ENCODE measurements at places on chromosomes 3 and 15.
A peak's percentile ranks its signal among the peaks of the same experiment; 100 is the strongest.

GRCh38 chr15:55290528-55291057 is 980 bp upstream of the RAB27A start:
- DNase-seq: peak; percentile 89

- no peak for DNase-seq
These were observed 44.9 kb upstream of the ZNF385D start for GRCh38 chr3:21795921-21796320.

DNA sequence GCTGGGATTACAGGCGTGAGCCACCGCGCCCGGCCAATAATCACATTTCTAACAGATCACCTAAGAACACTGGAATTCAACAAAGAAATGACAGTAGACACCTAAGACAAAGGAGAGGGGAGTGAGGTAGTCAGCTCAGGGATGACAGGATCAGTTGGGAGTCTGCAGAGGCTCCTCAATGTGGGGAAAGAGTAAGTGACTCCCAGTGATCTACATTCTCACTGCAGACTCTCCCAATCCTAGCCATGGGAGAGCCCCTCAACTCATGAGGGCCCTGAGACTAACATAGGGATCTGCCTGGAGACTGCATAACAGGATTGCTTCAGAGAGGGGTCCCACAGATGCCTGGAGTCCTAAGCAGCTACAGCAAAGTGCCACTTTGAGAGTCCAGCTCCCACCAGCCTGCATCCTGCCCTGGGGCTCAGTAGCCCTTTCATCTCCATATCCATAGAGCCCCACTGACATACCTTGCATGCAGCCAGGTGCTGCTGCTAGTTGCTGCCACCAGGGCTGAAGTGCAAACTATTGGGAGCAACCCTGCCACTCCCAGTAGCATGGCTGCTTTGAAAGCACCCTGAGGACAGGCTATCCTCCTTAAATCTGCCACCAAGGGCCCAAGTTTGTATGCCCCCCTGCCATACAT is 21.8 kb upstream of the PFN2 start:
- DNase-seq: no peak

DNA sequence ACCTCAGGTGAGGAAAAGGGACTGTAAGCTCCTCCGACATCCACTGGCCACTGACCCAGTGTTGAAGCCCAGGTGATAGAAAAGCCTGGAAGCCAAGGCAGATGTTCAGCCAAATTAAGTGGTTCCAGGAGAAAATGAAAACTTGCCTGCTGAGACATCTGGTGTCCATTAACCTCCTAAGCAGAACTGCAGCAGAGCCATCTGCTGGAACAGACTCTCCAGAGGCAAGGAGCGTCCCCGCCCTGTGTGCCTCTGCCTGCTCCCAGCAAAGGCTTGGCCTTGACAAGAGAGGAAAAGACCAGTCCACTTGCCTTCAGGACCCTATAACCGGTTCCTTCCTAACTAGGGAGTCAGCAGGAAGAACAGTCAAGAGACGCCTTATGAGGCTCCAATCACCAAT is 48.2 kb downstream of the SRGAP3 start:
- peak; percentile 59 for DNase-seq

DNA sequence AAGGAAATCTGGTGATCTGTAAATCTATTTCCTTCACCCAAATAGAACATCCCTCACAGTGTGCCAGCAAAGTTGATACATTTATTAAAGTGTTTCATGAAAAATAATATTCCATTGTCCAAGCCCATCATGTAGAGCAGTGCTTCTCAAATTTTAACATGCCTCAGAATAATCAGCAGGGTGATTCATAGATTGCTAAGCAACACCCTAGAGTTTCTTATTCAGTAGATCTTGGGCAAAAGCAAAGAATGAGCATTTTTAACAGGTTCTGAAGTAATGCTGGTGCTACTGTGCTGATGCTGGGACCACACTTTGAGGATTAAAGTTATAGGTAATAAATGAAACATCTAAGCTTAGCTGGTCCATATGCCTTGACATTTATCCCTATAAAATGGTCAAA is 210.5 kb downstream of the ZIC4 start:
- no peak for DNase-seq

DNA sequence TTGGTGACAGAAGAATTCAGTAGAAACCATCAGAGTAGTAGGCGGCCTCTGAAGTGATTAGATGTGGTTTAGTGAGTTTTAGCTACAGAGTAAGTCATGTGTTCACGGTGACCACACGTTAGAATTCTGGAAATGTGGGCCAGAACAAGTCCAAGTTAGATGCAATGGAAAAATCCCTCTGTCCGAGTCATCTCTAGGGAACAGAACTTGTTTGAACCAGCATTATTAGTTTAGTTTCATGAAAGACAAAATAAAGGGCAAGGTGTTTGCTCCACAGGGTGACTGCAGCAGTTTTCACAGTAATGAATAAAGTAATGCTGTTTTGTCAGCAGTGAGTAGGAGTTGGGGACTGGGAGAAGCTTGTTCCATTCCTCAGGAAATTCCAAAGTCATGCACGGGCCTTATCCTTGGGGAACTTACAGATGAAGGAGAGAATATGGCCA is 100.2 kb downstream of the CGNL1 start:
- no peak for DNase-seq

GRCh38 chr3:23999012-23999641 is 54.0 kb downstream of the NR1D2 start:
- DNase-seq: peak; percentile 55

- no peak for DNase-seq
These were observed 50.6 kb upstream of the ZNF385D start for GRCh38 chr3:21801631-21802030.

- no peak for DNase-seq
These were observed 23.9 kb downstream of the LINGO1 start for GRCh38 chr15:77608774-77609173.

- DNase-seq: no peak
These were observed 710.8 kb downstream of the PLOD2 start for GRCh38 chr3:145450018-145450682.

DNA sequence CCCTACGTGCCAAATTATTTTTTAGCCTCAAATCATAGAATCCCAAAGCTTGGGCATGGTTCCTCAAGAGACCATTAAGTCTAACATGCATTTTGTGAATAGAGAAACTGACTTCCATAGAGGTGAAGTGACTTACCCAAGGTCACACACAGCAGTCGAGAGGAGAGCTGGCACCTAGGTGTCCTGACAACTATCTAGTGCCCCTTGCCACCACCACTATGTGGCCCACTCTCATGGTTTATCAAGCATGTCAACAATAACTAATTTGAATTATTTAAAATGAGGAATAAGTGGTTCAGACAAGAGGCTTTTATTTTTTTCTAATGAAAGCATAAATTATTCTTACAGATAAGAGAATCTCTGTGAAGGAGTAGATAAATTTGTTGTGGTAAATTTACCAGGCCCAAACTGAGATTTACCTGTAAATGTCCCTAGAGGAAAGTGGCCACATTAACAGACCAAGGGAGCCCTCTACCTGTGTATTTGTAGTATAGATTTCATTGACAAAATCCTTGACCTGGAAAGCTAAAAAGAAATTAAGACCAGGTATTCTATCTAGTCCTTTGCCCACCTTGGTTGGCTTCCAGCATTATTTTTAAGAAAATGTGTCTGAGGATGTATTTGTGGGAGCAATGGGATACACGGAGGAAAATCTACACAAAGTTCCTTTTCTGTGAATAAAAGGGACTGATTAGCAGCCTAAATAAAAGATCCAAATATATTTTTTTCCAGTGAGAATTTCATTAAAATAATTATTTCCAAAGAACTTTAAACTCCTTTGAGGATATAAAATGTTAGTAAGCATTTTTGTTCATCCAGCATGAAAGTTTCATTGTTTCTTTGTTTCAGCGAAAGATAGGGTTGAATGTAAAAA is 49.1 kb downstream of the IQCH start:
- no peak for DNase-seq

GRCh38 chr15:69469467-69470201 is 17.0 kb downstream of the RPLP1 start:
- no peak for DNase-seq

DNA sequence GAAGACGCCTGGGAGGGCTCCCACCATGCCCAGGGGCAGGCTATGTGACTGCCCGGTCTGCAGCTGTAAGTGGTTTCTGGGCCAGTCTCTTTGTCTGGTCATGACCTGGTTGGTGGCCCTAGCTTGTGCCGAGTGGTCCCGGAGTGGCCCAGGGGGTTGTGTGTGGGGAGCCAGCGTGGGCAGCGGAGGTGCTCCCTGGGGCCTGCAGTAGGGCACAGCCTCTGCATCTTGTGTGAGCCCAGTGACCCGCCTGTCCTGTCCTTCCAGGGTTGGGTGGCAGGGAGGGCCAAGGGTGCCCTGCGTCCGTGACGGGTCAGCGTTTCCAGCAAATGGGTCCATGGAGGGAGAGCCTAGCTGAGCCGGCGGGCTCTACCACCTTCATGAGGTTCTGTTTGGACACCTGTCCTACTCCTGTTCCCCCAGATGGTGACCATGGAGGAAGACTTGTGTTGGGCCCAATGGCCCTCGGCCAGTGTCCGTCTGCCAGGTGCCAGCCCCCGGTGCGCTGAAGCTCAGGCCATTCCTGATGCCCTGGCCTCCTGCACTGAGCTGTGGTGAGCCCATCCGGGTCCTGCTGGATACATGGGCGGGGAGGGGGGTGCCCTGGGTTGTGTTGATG is 215.4 kb downstream of the SNRPN start:
- DNase-seq: peak; percentile 14

DNA sequence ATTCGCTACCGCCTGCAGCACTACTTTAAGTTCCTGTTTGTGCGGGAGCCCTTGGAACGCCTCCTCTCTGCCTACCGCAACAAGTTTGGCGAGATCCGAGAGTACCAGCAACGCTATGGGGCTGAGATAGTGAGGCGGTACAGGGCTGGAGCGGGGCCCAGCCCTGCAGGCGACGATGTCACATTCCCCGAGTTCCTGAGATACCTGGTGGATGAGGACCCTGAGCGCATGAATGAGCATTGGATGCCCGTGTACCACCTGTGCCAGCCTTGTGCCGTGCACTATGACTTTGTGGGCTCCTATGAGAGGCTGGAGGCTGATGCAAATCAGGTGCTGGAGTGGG is 995 bp downstream of the CHST14 start:
- no peak for DNase-seq

- DNase-seq: no peak
These were observed 28.0 kb downstream of the OSBPL10 start for GRCh38 chr3:31953091-31953490.

DNA sequence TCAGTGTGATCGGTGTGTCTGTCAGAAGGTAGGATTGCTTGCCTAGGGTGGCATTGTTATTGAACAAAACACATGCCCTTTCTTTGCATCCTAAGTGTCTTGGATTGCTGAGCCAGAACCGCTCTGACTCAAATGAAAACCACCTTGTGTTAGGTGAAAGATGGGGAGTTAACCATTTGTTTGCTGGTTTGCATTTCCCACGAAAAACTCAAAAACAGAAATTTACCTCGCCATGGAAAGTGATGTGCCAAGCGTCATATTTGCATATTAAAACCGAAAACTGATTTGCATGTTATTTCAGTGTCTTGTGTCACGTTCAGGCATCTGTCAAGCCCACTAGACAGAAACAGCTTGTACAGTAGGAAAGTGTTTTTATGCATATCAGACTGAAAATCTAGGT is 474.6 kb upstream of the TPRG1 start:
- no peak for DNase-seq

GRCh38 chr3:151796105-151796680 is 17.7 kb upstream of the AADAC start:
- DNase-seq: no peak

GRCh38 chr15:96053031-96053780 is 277.3 kb upstream of the NR2F2 start:
- DNase-seq: peak; percentile 77

- DNase-seq: no peak
These were observed 59.0 kb downstream of the ETFA start for GRCh38 chr15:76252249-76252648.

GRCh38 chr3:159169828-159170227 is 368.0 kb downstream of the MFSD1 start:
- no peak for DNase-seq

GRCh38 chr15:71753346-71753745 is 57.0 kb upstream of the NR2E3 start:
- DNase-seq: no peak

- DNase-seq: no peak
These were observed 21.3 kb upstream of the RSL24D1 start for GRCh38 chr15:55218056-55218455.

DNA sequence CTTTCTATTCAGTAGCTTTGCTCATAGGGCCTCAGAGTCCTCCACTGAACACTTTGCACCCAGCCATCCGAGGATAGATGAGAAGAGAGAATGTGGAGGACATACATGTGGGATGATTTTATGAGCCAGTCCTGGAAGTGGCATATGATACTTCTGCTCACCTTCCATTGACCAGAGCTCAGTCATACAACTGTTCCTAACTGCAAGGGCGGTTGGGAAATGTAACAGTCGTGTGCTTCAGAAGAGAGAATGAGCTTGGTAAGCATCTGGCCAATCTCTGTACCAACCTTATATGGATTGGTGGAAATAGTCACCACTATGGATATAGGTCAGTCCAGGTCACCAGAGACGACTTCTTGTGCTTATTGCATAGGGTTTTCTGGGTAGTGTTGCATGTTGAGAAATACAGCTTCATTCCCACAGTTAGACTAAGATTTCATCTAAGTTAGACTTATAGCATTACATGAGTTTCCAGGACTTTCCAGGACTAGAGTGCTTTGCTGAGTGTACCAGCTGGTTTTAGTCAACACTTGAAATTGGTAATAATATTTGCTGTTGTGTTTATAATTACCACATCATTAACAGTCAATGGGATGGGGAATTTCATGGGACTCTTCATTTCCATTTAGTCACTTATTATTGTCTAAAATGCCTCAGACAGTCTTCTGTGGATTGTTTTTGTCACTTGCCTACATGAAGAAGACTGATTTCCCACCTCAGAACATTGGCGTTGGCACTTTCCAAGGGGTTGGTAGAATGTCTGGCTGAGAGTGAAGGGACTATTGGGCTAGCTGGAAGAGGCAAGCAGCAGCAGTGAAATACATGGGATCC is 214.5 kb upstream of the ROPN1 start:
- no peak for DNase-seq

DNA sequence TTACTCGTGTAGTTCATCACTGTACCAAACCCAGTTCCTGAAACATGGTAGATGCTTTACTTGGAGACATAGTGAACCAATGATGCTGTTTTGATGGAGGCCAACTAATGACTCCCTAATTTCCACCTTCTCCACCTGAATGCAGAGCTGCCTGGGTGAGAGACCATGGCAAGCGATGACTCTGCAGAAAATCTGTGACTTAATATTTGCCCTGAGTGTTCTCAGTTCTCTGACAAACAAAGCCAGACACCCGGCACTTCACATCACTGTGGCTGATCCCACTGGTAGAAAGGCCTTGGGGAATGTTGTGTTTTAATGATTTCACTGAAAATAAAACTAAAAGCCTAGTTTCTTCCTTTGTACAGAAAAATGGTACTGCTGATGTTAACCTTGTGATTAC is 39.5 kb upstream of the UBE3A start:
- DNase-seq: no peak

GRCh38 chr3:37892927-37893600 is 31.4 kb downstream of the CTDSPL start:
- no peak for DNase-seq

DNA sequence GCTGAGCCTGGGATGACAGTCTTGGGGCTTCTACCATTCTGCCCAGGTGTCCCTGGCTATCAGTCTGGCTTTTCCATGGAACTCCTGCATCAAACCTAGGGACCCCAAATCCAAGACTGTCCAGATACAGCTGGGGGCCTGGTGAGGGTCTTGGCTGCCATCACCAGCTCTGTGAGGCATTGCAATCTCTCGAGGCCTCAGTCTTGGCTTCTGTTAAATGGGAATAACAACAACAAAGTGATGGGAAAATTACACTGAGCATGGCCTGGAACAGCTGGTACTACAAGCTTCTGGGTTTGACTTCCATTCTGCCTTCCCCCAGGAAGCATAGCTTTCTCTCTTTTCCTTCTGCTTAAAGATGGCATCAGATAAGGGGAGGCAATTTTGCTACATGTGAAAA is 50.0 kb upstream of the LCTL start:
- no peak for DNase-seq

All from D341Med (cell line).